Germinal center (tissue), 1 donor: ENCODE measurements at places on chromosomes 1 and 21.
A peak's percentile ranks its signal among the peaks of the same experiment; 100 is the strongest.

DNA sequence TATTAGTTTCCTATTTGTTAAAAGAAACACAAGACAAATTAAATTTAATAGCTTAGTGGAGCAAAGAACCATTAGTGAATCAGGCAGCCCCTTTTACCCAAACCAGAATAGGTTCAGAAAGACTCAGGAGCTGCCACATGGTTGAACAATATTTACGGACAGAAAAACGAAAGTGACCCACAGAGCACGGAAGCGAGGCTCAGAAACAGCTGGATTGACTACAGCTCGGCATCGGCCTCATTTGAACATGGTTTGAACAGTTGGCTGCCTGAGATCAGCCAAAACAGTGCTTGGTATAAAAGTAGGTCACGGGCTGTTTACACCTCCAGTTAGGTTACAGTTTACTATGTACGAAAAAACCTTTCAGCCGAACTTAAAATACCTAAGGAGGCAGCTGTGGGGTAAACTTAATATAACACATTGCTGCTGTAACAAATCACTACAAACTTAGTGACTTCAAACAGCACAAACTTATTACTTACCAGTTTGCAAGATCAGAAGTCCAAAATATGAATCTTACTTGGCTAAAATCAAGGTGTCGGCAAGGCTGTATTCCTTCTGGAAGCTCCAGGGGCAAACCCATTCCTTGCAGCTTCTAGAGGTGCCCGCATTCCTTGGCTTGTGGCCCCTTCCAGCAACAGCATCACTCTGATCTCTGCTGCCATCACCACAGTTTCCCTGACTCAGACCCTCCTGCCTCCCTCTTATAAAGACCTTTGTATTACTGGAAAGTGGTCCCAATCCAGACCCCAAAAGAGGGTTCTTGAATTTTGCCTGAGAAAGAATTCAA, 11.8 kb downstream of the PADI4 start:
- DNase-seq, result no peak

- DNase-seq, result peak; percentile 14
These were observed 93.0 kb upstream of the BMP8A start for GRCh38 chr1:39398278-39399021.

DNA sequence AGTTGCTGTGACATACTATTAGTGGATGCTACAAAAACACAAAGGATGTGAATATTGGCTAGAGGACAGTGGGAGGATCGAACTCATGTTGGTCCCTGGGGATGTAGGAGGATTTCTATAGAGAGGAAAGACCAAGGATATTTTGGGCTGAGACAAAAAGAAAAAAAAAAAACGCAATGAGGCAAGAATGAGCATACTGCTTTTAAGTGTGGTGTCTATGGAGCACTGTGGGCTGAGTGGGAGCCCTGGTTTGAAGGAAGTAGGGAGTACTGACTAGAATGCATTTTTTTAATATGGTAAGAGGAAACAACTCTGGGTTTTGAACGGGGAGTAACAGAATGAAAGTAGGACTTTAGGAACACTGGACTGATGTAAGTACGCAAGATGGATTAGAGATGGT, 450.7 kb downstream of the NEGR1 start:
- no peak for DNase-seq

- no peak for DNase-seq
These were observed 152.8 kb downstream of the FOXD2 start for GRCh38 chr1:47590523-47591225.

- no peak for DNase-seq
These were observed 70.3 kb downstream of the SERINC2 start for GRCh38 chr1:31483012-31483946.

GRCh38 chr1:2323451-2323974, 67.8 kb downstream of the MORN1 start:
- no peak for DNase-seq

- DNase-seq, result no peak
These were observed 6.1 kb downstream of the EFNA4 start for GRCh38 chr1:155069551-155070157.

GRCh38 chr21:16579538-16579937, 849.8 kb downstream of the USP25 start:
- no peak for DNase-seq

DNA sequence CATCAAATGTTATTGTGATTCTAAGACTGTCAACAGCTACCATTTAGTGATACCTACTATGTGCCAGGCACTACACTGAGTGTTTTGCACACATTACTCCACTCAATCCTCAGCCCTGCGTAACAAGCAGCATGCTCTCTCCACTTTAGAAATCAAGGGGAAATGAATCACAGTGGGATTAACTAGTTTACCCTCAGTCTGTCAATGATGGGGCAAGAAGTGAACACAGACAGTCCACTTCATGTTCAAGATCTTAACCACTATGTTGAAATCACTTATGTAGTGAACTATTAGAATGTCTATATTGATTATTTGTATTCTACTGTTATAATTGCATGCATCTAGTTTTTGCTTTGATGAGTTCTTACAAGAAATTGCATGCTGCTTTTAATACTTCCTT, 165.3 kb downstream of the LTN1 start:
- no peak for DNase-seq

DNA sequence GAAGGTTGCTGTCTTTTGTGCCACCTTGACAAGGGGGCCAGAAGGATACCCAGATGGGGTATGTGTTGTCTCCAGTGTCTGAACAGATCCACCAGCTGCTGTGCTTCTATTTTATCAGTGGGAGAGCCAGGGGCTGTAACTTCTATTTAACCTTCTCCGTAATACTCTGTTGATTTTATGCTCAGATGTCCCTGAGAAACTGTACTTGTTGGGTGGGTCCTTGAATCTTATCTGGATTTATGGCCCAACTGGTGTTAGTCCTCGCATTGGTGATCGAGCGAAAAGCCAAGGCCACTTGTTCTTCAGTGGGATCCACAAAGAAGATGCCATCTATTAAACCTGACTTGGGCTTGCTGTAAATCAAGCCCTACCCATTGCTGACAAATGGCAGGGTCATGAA, 56.4 kb downstream of the ST6GALNAC3 start:
- DNase-seq, result no peak

GRCh38 chr1:165824269-165824643, 3.2 kb upstream of the UCK2 start:
- DNase-seq, result no peak

- no peak for DNase-seq
These were observed 13.4 kb upstream of the ALX3 start for GRCh38 chr1:110083866-110084226.
